ENCODE measurements at places on chromosomes 2 and 18. TPM values are rescaled to one million over a fixed set of nuclear protein-coding genes. Genes with fewer than 3 reads are reported as not detected.

Gene PLEKHA3
- 12.9 TPM for polyA plus RNA-seq

Gene NOSTRIN
- 52.7 TPM for polyA plus RNA-seq

Gene SPATA3
- polyA plus RNA-seq, result not detected

Gene HTRA2
- 28.2 TPM for polyA plus RNA-seq

Gene SLC66A3
- 13.3 TPM for polyA plus RNA-seq

Gene NT5DC4
- 2.6 TPM for polyA plus RNA-seq

Gene TBC1D8
- polyA plus RNA-seq, result 17.3 TPM

DNA sequence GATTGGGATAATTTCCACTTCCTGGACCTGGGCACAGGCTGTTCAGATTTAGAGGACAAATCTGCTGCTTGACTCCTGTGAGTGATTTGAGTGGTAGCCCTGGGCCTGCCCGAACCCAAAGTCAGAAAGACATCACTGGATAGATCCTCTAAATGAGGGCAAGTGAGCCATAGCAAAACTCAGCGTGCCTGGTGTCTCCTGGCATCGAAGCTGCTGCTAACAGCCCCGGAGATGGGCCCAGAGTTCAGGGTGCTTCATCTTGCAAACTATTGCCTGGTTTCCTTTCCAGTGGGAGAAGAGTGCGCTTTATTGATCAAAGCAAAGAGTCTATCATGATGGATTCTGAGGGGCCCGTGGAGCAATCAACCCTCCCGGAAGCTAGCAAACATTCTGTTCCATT, 153.1 kb upstream of the KLHL29 start:
- DNase-seq, result no peak

- no peak for DNase-seq
Observed at GRCh38 chr18:36499938-36500337, 202.4 kb downstream of the FHOD3 start.

DNA sequence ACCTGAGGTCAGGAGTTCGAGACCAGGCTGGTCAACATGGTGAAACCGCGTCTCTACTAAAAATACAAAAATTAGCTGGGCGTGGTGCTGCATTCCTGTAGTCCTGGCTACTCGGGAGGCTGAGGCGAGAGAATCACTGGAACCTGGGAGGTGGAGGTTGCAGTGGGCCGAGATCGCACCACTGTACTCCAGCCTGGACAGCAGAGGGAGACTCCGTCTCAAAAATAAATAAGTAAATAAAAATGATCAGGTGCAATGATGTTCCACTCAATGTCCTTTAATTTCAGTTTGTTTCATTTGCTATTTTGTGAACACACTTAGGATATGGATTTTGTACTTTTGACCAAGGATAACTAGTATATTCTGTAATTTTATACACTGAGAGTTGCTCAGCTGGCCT, 9.3 kb downstream of the HADHA start:
- no peak for DNase-seq

GRCh38 chr2:10490806-10491291, 42.7 kb upstream of the ODC1 start:
- peak; percentile 87 for DNase-seq

DNA sequence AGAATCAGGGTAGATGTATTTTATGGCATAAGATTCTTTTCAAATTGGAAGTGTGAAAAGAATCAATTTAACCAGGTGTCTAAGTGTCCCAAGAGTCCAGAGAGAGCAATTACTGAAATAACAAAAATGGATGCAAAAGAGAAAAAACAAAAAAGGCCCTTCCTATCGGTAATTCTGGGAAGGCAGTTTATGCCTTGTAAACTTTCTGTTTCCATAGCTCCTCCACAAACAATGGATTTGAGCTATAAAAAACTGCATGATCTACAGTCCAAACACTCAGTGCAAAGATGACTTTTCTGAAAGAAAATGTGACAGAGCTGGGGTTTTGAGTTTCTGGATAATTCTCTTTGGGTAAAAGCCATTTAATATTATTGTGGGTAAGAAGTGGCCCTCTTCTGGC, 366.1 kb downstream of the EN1 start:
- DNase-seq, result no peak

GRCh38 chr18:58143386-58143785, 99.4 kb downstream of the NEDD4L start:
- DNase-seq, result no peak

DNA sequence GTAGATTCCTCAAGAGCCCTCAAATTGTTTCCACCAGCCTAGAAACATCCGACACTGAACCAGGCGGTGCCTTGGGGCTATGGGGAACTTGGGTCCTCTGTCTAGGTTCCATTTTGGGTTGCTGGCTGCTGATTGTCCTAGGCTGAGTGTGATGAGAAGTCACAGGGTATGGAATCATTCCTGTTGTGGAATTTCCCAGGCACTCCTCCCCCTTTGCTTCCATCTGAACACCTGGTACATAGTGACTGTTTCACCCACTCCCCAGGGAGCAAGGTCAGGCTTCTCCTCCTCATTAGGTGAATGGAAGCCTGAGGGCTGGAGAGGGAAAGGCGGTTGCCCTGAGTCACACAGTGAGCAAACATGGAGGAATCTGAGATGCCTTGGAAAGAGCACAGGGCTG, 4.5 kb downstream of the KIF3C start:
- no peak for DNase-seq

- DNase-seq, result no peak
Observed at GRCh38 chr2:133541376-133541775, 26.9 kb downstream of the NCKAP5 start.

GRCh38 chr2:215528555-215528954, 92.7 kb upstream of the FN1 start:
- no peak for DNase-seq

- DNase-seq, result no peak
Observed at GRCh38 chr2:30441023-30441422, 6.0 kb upstream of the LCLAT1 start.

DNA sequence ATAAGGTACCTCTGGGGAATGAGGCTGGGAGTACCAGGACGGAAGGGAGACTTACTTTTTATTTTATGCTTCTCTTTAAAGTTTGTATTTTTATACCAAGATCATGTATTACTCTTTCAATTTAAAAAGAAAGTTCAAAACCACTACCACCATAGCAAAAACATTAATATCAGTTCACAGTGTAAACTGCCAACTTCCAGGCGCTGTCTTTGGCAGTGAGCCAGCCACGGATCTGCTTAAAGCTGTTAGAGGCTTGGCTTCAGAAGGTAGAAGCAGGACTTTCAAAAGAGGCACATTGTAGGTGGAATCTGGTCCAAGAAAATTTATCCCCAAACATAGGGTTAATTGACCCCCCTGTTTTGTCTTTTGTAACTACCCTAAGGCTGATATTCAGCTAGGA, 74.8 kb downstream of the B3GNT2 start:
- DNase-seq, result no peak

DNA sequence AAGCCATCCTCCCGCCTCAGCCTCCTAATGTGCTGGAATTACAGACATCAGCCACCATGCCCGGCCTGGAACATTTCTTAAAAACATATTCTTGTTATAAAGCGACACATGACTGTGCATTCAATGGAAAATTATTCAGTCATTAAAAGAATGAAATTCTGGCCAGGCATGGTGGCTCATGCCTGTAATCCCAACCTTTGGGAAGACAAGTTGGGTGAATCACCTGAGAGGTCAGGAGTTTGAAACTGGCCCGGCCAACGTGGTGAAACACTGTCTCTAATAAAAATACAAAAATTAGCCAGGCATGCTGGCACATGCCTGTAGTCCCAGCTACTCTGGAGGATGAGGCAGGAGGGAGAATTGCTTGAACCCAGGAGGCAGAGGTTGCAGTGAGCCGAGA, 21.6 kb upstream of the RPRD1A start:
- no peak for DNase-seq

- DNase-seq, result no peak
Observed at GRCh38 chr18:48514786-48515185, 24.0 kb upstream of the CTIF start.

GRCh38 chr2:44731505-44731904, 210.0 kb upstream of the SIX3 start:
- DNase-seq, result no peak

GRCh38 chr2:11203480-11203879, 48.2 kb downstream of the SLC66A3 start:
- no peak for DNase-seq

- DNase-seq, result no peak
Observed at GRCh38 chr2:10772868-10773215, 39.7 kb downstream of the PDIA6 start.

DNA sequence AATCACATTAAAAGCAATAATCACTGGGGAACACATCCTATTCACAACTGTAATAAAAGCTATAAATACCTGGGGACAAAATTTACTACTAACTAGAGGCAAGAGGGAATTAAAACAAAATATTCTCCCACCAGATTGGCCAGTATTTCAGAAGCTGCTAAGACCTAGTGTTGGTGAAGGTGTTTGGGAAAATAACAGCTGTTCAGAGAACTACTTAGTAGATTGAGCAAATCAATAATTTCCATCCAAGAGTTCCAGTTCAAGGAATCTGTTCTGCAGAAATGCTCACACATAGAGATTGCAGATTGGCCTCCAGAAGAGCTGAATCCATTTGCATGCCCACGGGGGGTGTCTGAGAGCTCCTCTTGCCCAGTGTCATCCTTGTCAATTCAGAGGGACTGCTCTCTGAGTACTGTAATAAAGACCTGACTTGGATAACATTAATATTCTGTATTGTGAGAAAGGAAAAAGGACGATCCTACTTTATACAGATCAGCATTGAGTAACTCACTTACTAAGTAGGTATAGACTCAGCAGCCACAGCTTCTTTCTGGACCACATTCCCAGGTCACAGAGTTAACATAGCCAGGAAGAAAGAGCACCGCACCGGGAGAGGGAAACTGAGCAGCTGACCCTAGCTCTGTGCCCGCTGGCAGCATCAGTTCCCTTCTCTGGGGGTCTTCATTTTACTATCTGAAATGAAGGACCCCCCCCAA, 5.6 kb downstream of the TUBB6 start:
- DNase-seq, result no peak

DNA sequence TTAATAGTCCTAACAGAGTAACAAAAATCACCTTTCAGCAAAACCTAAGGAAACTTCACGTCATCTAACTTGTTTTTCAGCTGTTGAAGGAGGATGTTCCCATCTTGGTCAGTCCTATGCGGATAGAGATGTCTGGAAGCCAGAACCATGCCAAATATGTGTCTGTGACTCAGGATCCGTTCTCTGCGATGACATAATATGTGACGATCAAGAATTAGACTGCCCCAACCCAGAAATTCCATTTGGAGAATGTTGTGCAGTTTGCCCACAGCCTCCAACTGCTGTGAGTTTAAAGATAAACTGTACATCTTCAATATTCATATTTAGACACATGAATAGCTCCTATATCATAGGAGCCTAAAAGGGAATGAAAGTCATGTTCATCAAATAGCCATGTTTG, 10.5 kb downstream of the COL3A1 start:
- no peak for DNase-seq

DNA sequence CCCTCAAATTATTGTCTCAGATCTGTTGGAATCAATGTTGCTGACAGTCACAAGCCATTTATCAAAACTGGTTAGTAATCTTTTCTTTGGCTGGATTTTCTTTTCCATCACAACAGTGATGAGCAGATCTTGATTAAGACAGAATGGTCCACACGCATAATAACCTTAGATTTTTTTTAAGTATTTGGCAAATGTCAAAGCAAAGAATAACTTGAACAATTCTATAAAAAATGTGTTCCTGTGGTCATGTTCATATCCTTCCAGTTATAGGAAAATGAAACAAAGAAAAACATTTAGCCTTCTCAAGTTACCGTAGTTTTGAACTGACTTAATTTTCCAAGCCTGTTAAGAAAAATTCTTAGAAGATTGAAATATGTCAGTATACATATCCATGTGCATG, 659.9 kb upstream of the ID2 start:
- no peak for DNase-seq

DNA sequence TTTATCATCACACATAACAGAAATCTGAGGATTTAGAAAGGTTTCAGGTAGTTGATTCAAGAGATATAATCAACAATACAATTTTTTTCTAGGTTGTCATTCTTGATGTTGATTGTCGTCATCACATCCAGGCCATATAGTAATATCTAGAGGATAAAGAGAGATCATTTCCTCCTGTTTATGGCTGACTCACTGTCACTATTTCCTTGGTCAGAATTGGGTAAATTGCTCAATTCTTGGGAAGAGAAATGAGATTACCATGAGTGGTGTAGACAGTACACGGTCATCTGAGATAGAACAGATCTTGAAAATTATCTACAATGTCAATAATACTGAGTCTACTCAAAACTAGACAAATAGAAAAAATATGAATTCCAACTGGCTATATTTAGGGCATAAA, 78.8 kb downstream of the ZNF804A start:
- DNase-seq, result no peak

- DNase-seq, result no peak
Observed at GRCh38 chr2:11499081-11499743, 33.3 kb upstream of the E2F6 start.

DNA sequence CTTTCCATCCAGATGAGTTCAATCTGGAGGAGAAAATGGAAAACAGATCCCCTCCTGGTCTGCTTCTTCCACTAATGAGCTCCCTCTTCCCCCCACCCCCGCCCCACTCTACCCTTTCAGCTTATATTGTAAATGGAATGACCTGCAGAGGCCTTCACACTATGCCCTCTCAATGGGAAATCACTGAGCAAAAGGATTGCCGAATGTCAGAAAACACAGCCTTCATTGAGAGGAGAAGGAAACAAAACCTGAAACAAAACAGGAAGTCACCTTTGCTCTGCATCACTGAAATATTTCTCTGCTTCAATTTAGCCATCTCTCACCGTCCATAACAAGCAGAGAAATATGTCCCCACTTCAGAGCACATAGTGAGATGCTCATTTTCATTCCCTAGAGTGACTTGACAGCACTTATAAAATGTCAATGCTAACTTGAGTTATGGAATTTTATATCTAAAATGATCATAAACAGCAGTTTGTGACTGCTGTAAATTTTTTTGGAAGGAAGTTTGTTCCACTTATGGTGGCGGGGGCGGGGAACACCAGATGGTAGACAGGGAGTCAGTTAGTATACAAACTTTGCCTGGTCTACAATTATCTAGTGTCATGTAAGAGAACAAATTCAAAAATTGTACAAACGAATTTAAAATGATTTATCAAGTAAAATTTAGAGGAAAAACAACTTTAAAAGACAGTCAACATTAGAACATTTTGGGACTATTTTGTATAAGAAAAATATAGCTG, 1.8 kb upstream of the FRZB start:
- no peak for DNase-seq

DNA sequence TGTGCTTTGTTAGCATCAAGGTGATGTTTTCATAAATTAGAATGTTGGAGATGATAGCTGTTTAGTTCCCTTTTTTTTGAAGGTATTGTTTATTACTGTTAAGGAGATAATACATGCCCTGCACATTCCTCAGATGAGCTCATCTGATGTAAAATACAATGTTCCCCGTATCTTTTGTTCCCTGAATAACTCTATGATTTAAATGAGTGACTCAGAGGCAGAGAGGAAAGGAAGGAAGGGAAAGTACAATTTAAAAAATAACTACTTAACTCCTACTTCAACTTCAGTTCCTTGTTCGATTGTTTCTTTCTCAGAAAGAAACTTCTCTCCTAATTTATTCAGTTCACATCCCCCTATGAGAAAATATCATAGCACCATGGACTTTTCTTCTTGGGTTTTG, 208.7 kb downstream of the KCNE4 start:
- DNase-seq, result no peak

Measured in large intestine (tissue), 12 donors.